ENCODE measurements at places on chromosomes 6 and 20.

DNA sequence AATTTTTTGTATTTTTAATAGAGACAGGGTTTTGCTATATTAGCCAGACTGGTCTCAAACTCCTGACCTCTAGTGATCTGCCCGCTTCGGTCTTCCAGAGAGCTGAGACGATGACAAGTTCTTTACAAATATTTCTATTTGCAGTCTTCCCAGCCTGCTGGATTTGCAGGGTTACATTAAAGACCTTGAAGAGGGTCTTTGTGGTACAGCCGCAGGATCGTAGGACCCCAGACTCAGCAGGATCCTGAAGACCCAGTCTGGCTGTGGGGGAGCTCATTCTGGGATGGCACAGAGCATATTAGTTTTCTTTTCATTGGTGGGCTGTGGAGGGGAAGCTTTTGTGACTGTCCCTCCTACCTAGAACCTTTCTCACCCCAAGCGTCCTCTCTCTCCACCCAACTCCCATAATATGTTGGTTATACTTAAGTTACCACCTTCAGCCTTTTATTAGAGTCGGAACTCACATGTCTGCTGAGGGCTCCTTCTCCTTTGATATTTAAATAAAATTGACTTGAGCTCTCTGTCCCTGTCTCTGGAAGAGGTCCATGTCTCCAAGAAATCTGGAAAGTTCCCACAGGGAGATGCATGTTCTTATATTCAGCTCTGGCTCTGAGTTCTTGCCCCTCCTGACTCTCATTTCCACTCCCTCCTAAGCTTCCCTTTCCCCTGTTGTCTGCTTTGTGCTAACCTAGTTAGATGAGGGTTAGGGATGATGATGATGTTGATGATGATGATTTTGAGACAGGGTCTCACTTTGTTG is 72.0 kb downstream of the TIAM2 start:
- DNase-seq = no peak

- no peak for DNase-seq
Observed at GRCh38 chr6:18823782-18824386, 436.7 kb downstream of the RNF144B start.

DNA sequence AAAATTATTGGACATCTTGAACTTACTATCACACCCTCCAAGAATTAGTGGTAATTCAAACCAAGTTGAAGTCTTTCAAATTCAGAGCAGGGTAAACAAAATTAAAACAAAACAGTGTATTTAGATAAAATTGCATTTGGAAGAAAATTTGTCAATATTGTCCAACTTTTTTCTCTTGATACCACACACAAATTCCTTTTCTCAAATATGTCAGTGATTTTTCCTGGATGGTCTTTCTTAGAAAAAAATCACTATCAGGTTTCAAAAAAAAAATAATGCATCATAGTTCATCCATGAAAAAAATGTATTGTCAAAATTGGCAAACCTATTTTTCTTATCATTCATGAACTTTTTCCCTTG is 667.1 kb downstream of the TENT5A start:
- no peak for DNase-seq

- no peak for DNase-seq
Observed at GRCh38 chr20:45402946-45403345, 5.1 kb upstream of the DBNDD2 start.

GRCh38 chr6:53813801-53814200 is 19.0 kb downstream of the LRRC1 start:
- DNase-seq = no peak

DNA sequence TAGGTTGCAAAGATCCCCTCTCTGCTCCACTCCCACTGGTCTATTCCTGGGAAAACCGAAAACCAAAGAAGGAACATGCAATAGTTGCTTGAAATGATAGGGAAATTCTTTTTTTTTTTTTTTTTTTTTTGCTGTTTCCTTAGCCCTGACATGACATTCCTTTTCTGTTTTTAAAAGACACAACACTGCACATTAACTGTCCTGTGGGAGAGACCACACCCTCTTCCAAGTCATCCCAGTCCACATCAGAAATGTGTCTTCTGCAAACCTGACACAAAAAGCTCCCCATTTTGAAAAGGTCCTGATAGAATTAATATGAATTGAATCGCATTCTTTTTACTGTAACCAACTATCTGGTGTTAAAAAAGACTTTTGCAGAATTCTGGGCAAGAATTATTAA is 43.4 kb upstream of the RIPOR2 start:
- DNase-seq = no peak

GRCh38 chr6:51029561-51029960 is 210.9 kb downstream of the TFAP2B start:
- no peak for DNase-seq

- DNase-seq = no peak
Observed at GRCh38 chr6:92945799-92946198, 473.6 kb downstream of the EPHA7 start.

DNA sequence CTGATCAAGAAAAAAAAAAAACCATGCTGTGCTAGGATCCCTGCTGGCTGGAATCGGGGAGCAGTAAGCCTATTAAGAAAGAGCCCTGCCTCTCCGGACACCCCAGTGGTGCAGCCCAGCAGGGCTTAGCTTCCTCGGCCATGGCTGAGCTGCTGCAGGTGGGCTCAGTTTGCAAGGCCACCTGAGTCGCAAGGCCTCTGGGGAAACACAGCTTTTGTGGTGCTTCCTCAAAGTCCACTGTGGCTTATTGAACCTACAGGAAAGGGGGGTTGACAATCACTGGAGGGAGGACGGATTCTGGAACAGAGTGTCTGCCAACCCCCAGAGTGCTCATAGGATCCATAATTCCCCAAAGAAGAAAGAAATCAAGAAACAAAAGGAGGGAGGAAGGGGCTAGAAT is 240.8 kb downstream of the SMOC2 start:
- no peak for DNase-seq

DNA sequence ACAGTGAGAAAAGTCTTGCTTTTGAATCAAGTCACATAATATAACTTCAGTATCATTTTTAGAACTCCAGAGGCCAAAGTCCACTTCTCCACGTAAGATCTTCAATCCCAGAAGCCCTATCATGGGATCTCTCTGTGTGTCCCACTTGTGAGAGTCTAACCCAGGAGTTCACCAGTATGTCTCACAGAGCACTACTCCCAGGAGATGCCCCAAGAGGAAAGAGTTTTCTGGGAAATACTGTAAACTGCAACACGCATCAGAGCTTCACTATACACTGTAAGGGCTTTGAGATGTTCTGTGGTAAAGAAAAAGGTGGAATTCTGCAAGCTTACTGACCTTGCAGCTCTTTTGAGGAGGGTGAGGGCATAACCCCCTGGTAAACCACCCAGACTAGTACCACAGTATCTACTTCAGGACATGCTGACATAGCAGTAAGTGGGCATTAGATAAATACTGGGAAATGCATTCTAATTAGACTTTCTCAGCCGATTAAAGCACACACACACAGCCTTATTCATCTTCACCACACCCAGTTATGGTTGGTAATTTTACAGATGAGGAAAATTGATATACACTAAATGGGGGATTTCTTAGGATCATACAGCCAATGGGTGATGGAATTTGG is 12.3 kb downstream of the DCBLD1 start:
- no peak for DNase-seq

- DNase-seq = no peak
Observed at GRCh38 chr20:5095931-5096330, 23.8 kb downstream of the PCNA start.

GRCh38 chr6:119633461-119633860 is 283.9 kb upstream of the MAN1A1 start:
- DNase-seq = no peak

DNA sequence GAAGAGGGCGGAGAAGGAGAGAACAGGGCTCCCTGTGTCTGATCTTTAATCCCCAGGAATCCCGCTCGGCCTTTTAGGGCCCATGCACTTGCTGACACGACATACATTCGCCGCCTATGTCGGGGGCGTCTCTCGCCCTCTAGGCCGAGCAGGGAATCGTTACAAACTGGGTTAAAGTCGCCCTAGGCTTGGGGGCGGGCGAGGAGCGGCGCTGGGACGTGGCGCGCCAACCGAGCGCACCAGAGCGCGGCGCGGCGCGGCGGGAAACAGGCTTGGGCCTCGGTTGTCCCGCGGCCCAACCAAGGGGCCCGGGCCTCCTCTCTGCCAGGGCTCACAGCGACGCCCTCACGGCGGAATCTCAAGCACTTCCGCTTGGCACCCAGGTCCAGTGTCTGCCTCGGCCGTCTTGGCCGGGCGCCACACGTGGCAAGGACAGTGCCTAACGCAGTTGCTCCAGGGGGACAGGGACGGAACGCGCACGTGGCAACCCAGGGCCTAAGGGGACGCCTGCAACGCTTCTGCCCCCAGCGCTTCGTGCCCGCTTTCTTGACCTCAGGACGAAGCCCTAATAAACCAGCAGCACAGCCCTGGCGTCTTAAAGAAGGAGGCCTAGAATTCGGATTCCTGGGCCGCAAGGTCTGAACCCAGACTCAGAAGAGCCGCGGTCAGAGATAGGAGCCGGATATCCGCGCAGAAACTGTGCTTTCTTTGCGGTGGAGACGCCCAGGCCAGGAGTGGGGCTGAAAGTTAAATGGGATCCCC is 71.5 kb downstream of the NCR2 start:
- no peak for DNase-seq

- DNase-seq = no peak
Observed at GRCh38 chr20:40961176-40961575, 67.4 kb upstream of the TOP1 start.

DNA sequence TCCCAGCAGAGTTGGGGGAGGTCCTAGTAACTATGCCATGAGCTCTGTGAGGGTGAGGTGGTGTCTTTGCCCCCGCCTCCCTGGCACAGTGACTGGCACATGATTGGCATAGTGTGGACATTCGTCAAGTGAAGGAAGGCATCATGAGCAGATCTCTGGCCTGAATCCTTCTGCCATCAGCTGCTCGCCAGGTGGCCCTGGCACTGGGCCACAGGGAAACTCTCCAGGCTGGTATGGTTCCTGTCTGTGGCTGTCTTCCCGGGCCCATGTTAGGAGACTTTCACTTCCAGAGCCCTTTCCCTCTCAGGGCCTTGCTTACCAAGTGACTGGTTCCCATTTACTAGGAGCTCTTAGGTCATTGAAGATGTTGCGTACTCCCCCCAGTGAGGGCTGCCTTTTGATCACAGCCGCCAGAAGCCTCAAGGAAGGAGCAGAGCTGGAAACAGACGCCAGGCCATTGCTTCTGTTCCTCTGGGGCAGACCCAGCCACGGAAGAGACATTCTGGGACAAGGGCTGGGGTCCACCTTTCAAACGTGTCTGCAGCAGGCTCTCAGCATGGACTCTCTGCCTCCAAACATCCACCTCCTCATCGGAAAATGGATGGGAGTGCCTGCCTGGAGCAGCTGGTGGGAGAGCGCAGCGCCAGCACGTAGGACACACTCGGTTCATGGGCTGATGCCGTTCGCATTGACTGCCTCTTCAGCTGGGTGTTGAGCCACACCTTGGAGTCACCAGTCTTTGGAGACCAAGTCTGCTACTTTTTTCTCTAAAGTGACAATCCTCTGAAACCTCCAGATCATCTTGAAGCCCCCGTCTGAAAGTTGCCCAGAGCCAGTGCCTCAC is 67.2 kb downstream of the PTPN1 start:
- DNase-seq = no peak

DNA sequence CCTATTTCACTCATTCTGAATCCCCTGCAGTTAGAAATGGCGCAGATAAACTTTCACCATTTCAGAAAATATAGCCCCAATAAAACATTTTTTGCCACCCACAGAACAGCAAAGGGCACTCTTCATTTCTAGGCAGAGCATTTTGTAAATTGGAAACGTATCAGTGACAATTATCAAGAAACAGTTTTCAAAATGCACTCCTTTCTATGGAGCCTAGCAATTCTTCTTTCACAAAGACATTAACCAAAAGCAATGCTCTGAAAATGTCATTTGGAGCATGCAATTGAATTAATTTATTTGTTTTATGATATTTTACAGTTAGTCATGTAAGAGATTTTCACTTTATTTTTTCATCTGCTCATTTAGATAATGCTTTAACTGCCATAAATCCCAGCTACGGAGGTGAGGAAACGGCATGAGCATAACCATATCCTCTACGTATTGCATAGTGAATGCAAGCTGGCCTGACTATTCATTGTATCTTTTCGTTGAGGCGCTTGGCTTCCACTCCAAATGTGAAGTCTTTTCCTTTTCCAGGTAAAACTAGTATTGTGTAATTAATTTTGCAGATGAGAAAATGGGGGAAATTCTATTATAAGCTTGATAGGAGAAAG is 813.4 kb downstream of the C6orf118 start:
- no peak for DNase-seq

DNA sequence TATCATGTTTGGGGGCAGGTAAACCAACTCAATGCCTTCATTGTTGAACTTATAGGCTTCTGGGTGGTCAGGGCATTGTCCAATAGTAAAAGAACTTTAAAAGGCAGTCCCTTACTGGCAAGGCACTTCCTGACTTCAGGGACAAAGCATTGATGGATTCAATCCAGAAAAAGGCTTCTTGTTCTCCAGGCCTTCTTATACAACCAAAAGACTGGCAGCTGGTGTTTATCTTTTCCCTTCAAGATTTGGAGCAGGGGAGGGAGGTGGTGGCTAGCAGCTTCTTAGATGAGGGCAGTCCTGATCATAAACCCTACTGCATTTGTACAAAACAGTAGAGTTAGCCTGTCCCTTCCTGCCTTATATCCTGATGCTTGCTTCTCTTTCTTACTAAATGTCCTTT is 57.5 kb downstream of the NCOA3 start:
- DNase-seq = no peak

GRCh38 chr6:166959911-166960608 is 3.7 kb upstream of the RNASET2 start:
- no peak for DNase-seq

GRCh38 chr6:3261921-3262320 is 3.2 kb downstream of the PSMG4 start:
- no peak for DNase-seq

DNA sequence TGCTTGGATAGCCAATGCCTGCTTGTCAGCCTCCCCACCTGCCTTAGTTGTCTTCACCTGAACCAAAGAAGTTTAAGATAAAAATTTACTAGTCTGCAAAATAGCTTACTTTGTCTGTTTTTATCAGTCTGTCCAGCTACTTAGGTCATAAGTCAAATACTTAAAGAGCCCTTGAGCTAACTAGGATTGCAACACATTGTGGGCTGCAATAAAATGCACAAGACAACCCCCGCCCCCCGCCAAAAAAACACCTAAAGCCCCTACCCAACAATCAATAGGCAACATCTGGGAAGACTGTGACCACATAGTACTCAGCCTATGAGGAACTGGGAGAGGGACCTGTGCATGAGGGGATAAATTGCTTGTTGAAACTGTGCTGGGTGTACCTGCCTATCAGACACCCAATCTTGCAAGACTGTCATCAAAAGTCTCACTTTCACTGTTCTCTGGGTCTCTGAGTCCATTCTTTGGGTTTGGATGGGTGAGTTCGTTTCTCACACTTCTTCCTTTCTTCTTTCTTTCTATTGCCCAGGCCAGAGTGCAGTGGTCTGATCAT is 27.3 kb upstream of the ABCC10 start:
- DNase-seq = no peak

GRCh38 chr6:139370283-139370998 is 4.0 kb downstream of the CITED2 start:
- DNase-seq = peak; percentile 80

- no peak for DNase-seq
Observed at GRCh38 chr6:156780962-156781853, 4.0 kb downstream of the ARID1B start.

Measured in fibroblast of the conjunctiva (primary cell).